CD4-positive, alpha-beta T cell treated with Interleukin-17A for 1 hour (primary cell): ENCODE measurements at places on chromosomes 16 and 17.

DNA sequence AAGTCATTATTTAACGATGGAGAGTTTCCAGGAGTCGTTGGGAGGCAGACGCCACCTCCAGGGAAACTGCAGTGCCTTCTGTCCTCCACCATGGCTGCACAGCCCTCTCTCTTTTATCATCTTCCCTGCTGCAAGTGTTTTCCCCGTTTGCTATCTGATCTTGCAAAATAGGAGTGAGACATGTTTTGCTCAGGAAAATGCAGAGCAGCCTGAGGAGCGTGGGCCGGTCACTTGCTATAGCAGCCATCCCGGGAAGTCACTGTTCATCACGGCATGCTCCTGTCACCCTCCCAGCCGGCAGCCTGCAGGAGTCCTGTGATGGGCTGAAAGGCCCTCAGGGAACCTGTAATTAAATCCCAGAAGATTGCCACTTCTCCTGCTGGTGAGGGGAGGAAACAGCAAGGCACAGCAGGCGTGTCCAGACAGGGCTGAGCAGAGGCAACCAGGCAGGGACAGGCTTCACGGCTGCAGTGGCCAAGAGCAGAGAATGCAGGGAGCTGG, 143.1 kb downstream of the GSG1L start:
- no peak for DNase-seq

GRCh38 chr17:17513626-17514025, 17.4 kb upstream of the RASD1 start:
- DNase-seq, result no peak

- DNase-seq, result no peak
These were observed 16.5 kb upstream of the NSMCE1 start for GRCh38 chr16:27284865-27285675.

DNA sequence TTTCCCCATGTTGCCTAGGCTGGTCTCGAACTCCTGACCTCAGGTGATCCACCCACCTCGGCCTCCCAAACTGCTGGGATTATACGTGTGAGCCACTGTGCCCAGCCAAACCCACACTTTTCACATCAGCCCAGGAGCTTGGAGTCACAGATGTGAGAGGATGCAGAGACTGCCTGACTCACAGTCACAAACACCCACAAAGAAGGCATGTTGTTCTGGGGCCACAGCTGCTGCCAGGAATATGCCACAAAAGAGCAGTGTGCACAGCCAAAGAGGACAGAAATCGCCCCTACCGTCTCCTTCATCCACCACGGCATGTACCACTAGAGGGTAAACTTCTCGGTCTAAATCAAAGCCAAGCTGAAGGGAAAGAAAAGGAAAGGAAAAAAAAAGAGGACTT, 25.1 kb upstream of the FOXJ1 start:
- no peak for DNase-seq

GRCh38 chr17:69103557-69104233, 38.0 kb downstream of the ABCA6 start:
- no peak for DNase-seq

DNA sequence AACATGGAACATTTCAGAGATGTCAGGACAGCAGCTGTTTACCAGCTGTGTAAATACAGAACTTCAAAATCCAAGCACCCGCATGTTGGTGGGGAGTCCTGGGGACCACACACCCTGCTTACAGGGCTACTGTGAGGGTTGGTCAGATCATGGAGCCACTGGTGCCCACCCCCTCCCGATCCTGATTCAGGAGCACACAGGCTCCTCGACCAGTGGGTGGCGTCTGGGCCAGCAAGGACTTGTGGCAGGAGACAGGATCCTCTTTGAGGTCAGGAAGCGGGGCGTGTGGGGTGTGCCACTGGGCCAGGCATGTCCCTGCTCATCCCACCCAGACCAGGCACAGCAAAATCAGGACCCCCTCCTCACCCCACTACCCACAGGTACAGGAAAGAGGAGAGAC, 83.6 kb downstream of the SDK2 start:
- DNase-seq, result no peak

DNA sequence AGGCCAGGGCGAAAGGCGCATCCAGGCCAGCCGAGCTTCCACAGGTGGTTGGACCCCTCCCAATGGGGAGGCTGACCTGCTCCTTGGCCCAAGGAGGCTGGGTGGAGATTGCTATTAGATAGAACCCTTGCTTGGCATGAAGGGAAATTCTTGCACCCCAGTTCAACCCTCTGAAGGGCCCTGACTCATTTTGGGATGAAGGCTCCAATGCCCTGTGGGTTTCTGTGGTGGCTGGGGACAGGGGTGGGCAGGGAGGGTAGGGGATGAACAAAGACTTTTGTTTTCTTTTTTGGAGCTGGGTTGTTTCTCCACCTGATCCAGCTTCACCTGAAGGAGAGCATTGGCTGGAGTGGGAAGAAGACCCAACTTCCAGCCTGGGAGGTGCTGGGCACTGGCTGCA, 16.7 kb upstream of the TBX21 start:
- DNase-seq, result no peak

- DNase-seq, result peak; percentile 68
These were observed 1.1 kb upstream of the ZNF747 start for GRCh38 chr16:30535777-30536190.

DNA sequence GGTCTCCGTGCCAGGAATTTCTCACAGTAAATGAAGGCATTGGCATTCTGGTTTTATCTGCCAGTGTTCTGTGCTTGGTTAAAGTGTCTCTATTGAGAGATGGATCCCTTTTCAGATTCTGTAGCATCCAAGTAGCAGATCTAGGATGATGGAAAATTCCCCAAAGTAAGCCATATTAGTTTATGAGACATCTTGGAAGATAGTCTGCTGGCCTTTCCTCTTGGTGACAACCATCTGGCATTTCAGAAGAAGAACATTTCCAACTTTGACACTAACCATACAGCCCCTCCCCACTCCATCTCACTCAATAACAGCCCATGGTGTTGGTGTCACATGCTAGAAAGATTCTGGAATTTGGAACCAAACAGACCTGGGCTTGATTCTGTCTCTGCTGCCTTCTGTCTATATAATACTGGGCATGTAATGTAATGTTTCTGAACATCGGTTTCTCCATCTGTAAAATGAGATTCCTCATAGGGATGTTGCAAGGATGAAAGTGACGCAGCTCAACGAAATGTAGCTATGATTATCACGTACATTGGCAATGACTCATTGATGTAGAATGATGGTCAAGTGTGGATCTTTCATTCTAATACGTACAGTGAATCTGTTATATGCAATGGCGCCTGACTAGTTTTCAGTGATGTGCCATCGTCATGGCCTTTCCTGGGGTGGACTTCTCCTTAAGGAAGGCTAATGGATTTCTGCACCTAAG, 32.6 kb upstream of the PIRT start:
- no peak for DNase-seq

- DNase-seq, result peak; percentile 73
These were observed 3.9 kb downstream of the GLIS2 start for GRCh38 chr16:4319454-4320421.

GRCh38 chr17:13743906-13744305, 142.2 kb upstream of the HS3ST3A1 start:
- DNase-seq, result no peak

DNA sequence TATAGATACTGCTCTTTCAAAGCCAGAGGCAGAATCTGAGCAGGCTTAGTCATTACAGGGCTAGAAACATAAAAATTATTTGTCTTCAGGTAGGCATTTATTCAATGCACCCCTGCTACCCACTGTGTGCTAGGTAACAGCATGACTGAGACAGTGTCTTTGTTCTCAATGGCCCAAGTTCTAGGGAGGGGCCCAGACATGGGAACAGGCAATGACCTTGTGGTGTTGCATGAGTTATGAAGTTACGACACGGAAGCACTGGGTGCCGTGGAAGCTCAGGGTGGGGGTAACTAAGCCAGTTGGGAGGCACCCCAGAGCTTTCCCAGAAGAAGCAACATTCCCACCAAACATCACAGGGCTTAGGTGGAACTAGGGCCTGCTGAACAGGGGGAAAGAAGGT, 87.0 kb downstream of the CPPED1 start:
- DNase-seq, result no peak

GRCh38 chr17:4499431-4500190, 930 bp downstream of the SPNS2 start:
- peak; percentile 43 for DNase-seq
